ENCODE measurements at places on chromosomes 5 and 9.

- no peak for DNase-seq
Measured at GRCh38 chr5:6464441-6464840, 15.8 kb downstream of the UBE2QL1 start.

DNA sequence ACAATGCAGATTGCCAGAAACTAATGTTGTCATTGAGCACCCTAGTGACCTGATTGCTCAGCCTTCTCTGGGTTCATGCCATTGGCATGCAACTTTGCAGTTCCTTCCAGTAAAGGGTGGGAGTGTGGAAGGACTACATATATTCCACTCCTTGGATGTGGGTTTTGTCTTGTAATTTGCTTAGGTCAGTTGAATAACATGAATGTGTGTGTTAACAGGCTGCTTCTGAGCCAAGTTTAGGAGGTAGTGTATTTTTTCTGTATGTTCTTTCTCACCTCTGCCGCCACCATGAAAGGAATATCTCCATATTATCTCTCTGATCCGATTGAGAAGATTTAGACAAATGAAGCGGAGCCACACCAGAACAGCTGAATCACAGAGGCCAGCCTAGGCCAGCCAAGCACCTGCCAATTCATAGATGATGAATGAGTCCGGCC, 1929.6 kb upstream of the CDH6 start:
- DNase-seq = no peak

DNA sequence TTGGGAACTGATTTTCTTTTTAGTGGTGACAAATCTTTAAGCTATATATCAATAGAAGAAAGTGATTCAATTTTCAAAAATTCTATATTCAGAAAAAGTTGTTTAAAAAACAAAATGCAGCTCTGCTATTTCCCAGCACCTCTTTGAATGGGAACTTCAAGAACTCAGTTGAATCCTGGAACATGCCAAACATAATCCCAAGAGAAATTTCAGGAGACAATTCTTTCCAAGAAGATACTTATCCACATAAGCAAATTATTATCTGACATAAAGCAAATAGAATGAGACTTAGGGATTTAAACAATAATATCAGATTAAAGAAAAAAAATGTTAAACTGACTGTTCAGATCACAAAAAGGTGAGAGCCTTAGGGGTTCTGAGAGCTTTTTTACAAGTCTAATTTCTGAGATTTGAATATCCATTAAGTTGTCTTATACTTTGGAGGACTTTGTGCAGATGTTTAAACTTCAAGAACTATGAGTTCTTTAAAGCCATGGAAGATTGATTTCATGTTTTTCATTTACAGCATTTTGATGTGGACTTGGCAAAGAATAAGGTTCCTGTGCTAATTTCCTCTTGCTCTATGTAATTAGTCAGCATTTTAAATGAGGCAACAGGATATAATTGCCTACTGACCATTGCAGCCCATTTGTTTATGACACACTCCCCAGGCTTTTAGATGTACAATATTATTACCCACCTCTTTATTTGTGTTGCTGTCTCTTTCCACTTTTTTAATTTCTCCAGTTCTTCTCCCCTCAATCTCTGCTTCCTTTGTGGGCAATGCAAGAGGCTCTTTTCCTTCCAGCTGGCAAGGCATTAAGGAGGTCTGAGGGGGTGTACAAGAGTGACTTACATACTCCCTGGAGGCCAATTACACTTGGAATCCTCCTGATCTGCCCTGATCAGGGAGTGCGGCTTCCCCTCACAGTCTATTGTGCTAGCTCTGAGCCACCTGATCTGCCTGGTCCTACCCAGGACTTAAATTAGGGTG, 419.1 kb downstream of the NR2F1-AS1 start:
- DNase-seq = peak; percentile 18

- no peak for DNase-seq
Measured at GRCh38 chr5:170348137-170348633, 41.0 kb downstream of the KCNMB1 start.

DNA sequence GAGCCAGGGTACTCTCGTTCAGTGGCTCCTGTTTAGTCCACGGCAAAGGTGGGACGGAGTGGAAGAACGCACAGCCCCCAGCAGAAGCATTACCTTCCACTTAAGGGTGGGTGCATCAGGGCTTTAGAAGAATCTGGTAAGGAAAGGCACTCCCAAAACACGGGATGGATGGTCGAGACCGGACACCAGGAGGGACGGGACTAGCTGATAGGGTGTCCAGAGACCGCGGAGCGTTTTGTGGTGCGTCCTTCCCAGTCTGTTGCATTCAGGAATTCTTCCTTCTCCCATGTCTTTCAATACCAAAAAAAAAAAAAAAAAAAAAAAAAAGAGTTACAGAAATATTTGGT, 545 bp upstream of the CTSV start:
- no peak for DNase-seq

DNA sequence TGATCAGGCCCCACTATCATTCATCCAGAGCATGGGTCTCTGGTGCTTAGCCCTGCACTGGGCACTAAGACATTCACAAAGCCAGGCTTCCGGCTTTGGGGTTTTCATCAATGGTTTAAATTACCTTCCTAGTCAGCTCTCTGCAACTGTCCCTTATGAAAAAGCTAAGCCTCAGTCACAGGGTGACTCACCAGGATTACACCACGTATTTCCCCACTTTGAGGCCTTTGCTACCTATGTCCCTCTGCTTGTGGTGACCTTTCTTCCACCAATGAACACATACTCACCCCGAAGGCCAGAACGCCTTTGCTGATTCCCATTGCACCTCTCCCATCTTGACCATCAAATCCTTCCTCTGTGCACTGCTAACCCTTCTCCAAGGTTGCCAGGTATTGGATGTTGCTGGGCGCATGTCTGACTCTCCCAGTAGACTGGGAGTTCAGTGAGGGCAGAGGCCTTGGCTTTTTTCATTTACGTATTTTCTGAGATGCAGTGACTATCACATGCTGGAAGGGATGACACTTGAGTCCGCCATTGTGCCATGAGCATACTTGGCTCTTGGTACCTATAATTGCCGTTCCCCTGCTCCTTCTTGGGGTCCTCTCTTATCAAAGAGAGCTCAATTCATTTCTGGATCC, 58.7 kb upstream of the TNFSF8 start:
- DNase-seq = no peak

DNA sequence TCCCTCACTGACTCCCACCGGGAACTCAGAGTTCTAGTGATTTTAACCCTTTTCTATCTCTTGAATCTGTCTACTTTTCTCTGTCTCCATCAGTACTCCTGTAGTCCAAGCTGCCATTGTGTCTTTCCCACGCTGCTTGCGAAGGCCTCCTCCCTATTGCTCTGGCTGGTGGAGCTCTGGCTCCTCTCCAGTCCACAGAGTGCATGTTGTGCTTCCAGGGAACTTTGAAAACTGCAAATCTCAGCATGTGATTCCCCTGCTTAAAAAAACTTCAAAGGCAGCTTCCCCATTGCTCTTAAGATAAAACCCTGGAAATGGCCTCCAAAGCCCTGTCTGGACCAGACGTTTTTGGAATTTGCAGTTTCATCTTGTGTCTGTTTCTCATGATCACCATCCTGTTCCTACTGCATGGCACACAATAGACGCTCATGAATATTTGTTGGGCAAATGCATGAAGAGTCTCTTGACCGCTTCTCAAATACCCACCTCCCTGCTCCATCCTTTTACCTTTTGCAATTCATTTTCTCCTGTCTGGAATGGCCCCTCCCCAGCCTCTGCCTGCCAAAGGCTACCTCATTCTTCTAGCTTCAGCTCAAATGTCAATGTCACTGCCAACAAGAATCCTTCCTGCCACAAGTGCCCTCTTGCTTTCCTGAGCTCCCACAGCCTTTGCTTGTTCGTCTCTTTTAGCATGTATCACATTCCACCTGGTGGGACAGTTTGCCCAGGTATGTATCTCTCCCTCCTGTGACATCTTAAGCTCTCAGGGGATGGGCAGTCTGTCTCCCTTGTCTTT, 293.2 kb downstream of the ARHGAP26 start:
- no peak for DNase-seq

- DNase-seq = peak; percentile 92
Measured at GRCh38 chr5:141747152-141748141, 65.4 kb upstream of the ARAP3 start.

DNA sequence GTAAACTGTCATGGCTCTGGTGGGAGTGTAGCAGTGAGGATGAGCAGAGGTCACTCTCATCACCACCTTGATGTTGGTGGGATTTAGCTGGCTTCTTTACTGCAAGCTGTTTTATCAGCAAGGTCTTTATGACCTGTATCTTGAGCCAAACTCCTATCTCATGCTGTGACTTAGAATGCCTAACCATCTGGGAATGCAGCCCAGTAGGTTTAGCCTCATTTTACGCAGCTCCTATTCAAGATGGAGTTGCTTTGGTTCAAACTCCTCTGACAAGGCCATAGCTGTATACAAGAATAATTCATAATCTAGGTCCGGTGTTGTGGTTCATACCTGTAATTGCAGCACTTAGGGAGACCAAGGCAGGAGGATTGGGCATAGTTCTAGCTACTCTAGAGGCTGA, 85.1 kb downstream of the ARRDC3 start:
- DNase-seq = no peak

- DNase-seq = no peak
Measured at GRCh38 chr9:6880626-6881025, 122.9 kb downstream of the KDM4C start.

DNA sequence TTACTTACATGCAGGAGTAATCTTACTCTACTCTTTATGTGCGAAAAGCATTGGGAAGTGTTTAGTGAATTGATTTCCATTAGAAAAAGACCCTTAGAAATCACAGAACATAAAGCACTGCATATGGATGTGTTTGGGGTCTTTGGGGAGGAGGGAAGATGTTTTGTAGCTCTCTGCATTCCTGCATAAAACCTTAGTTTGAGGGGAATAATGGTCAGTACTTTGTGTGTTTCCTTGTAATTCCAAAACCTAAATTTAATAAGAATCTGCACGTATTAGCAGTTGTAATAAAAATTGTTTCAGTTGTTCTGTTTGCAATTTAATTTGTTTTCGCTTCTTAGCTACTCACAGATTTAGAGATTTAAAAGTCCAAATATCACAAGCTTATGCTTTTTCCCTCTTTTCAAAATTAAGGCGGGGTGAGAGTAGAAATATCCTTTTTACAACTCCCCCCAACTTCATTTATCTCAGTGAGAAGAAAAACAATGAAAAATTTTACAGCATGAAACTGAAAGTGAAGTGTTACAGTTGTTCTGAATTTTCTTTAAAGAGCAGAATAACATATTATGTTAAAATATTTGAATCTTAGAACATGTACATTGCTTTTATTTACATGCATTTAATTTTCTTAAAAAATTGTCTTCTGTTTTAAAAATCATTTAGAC, 143.8 kb downstream of the SMARCA2 start:
- DNase-seq = no peak

GRCh38 chr5:160312960-160313727, 780 bp upstream of the CCNJL start:
- DNase-seq = no peak

DNA sequence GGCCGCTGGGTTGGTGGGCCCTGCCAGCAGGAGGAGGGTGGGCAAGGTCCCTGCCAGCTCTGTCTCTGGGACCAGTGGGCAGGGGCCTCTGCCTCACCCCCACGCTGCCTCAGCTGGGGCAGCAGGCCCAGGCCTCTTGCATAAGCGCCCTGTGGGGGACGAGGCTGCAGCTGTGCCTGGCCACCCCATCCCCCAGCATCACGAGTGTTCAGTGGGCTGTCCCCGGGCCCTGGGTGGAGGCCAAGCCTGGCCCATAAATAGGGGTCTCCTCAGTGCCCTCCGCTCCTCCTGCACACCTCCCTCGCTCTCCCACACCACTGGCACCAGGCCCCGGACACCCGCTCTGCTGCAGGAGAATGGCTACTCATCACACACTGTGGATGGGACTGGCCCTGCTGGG, at the start of gene PTGDS:
Gene PTGDS, plus strand, starts transcription at position 282 of the 400 bp plus-strand sequence. Its CDS starts 75 bp downstream, at position 357.
- no peak for DNase-seq
